Ovary (tissue), 10 donors: ENCODE measurements at places on chromosomes 2 and 18. TPM values are rescaled to one million over a fixed set of nuclear protein-coding genes. Genes with fewer than 3 reads are reported as not detected.
A peak's percentile ranks its signal among the peaks of the same experiment; 100 is the strongest.

The ERMN gene
- 0.12 TPM for total RNA-seq

The DYNAP gene
- not detected for total RNA-seq

The TUBB8B gene
- 0.30 TPM for total RNA-seq

The MRPL30 gene
- total RNA-seq = 20.6 TPM

The DCC gene
- 0.18 TPM for total RNA-seq

The CHAC2 gene
- total RNA-seq = 0.78 TPM

The TPGS2 gene
- 110 TPM for total RNA-seq

The ERFE gene
- 0.20 TPM for total RNA-seq

The GKN1 gene
- not detected for total RNA-seq

The CNDP1 gene
- 0.15 TPM for total RNA-seq

The ASNSD1 gene
- 44.0 TPM for total RNA-seq

The ADRA2B gene
- 1.3 TPM for total RNA-seq

The MAPRE3 gene
- total RNA-seq = 23.8 TPM

The RTP5 gene
- not detected for total RNA-seq

GRCh38 chr2:128448331-128449225 is 129.9 kb upstream of the HS6ST1 start:
- H3K36me3 ChIP-seq = no peaks in the 10 kb centered on the region
- H3K27ac ChIP-seq = no peak overlapping the region
- no peak overlapping the region for H3K4me3 ChIP-seq
- H3K4me1 ChIP-seq = peaks cover 3% of the 10 kb centered on the region
- peak; percentile 54 for DNase-seq

DNA sequence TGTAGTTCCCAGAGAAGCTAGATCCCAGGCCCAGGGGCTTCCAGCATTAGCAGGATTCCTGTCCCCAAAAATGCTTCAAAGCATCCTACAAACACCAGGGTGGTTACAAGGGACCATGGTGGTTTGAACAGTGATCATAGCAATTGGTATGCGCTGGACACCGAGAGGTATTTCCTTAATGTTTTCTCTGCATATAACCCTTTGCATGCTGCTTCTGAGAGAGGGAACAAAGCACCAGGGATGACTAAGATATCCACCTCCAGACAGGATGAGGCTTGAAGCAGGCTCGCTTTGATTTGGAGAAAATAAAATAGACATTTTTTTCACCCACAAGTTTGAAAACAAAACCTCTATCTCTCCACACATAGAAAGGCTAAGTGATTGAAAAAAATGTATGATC is 50.5 kb upstream of the TSPYL6 start:
- DNase-seq = no peak
- H3K27ac ChIP-seq = no peak overlapping the region
- H3K4me1 ChIP-seq = no peaks in the 10 kb centered on the region
- no peaks in the 10 kb centered on the region for H3K36me3 ChIP-seq
- no peaks in the 10 kb centered on the region for H3K27me3 ChIP-seq

- no peaks in the 10 kb centered on the region for H3K27me3 ChIP-seq
- no peak for DNase-seq
- H3K36me3 ChIP-seq = no peaks in the 10 kb centered on the region
- H3K4me3 ChIP-seq = no peak overlapping the region
- H3K4me1 ChIP-seq = peaks cover 4% of the 10 kb centered on the region
These were observed 10.2 kb upstream of the TEX261 start for GRCh38 chr2:71004857-71005256.

- no peak for DNase-seq
- H3K4me3 ChIP-seq = no peak overlapping the region
- H3K4me1 ChIP-seq = no peaks in the 10 kb centered on the region
- no peaks in the 10 kb centered on the region for H3K36me3 ChIP-seq
These were observed 154.3 kb downstream of the THSD7B start for GRCh38 chr2:136919682-136920081.

- DNase-seq = no peak
- H3K27me3 ChIP-seq = no peaks in the 10 kb centered on the region
These were observed 23.8 kb upstream of the TTC39C start for GRCh38 chr18:23990474-23991410.

DNA sequence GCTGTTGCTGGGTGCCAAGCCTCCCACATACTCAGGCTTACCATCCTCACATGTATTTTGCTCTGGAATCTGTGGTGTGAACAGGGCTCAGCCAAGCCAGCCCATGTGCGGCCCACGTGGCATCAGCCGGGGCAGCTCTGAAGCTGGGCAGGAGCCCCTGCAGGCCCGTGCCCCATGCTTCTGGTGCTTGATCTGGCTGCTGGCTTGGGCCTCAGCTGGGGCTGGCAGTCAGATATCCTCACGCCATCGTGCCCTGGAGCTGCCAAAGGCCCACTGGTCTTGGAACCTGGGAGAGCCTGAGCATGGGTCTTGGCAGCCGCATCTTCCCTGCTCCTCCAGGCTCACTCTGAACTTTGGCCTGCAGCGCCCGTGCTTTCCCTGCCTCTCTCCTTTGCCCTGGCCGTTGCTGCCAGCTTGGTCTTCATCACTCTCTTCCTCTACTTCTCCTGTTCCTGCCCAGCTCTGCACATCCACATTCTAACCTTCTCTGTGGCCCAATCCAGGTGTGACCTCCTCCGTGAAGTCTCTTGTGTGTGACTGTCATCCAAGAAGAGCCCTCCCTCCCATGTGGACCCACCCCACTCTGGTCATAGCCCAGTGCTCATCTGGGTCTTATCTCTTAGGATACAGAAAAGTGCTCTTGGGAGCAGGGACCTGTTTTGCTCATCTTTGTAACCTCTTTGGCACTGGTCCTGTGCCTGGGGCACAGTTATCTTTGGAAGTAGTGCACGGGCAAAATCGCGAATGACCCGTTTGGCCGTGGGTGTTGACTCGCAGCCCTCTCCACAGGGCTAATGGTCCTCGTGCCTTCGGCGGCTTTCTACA is 116.1 kb downstream of the RNF144A start:
- H3K36me3 ChIP-seq = no peaks in the 10 kb centered on the region
- no peaks in the 10 kb centered on the region for H3K4me1 ChIP-seq
- no peak for DNase-seq
- H3K27ac ChIP-seq = no peak overlapping the region
- H3K4me3 ChIP-seq = no peak overlapping the region
- no peaks in the 10 kb centered on the region for H3K27me3 ChIP-seq

- no peaks in the 10 kb centered on the region for H3K36me3 ChIP-seq
These were observed 450.0 kb upstream of the ID2 start for GRCh38 chr2:8231902-8232301.

DNA sequence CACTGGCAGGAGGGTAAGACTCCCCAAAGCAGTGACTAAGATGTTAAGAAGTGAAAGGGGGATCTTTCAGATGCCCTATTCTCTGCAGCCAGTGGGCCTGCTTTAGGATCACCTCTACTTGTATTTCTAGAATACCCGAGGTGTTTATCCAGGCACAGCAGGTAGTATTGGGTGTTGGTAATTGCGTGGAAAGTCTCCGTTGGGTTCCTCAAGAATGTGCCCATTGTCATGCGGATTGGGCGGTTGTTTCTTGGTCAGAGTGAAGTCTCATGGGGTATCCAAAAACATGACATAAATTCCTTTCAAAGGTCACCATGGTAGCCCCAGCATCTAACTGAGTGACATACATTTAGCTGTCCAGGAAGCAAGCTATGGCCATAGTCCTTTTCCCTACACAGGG is 308.8 kb downstream of the RPIA start:
- H3K27me3 ChIP-seq = no peaks in the 10 kb centered on the region
- H3K36me3 ChIP-seq = no peaks in the 10 kb centered on the region
- no peak overlapping the region for H3K27ac ChIP-seq
- no peak overlapping the region for H3K4me3 ChIP-seq
- no peak for DNase-seq
- no peaks in the 10 kb centered on the region for H3K4me1 ChIP-seq

DNA sequence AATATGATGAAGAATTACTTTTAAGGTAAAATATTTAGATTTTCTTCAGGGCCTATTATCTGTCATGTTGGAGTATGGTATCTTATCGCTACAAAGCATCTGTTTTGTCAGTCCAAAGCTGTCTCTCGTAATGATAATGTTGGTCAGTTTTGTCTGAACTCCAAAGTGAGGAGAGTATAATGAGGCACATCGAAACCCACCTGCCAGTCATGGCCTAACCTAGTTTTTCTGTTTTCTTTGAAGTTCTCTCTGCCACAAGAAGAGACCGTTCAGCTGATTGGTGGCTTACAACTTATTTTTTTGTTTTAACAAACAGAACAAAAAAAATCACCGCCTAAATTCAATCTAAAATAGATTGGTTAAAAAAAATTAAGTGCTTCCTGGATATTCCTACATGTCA is 1387.9 kb downstream of the RPIA start:
- DNase-seq = no peak
- no peaks in the 10 kb centered on the region for H3K36me3 ChIP-seq
- H3K4me3 ChIP-seq = no peak overlapping the region
- H3K27me3 ChIP-seq = no peaks in the 10 kb centered on the region
- H3K4me1 ChIP-seq = no peaks in the 10 kb centered on the region
- no peak overlapping the region for H3K27ac ChIP-seq

GRCh38 chr2:192203876-192204275 is 9.1 kb upstream of the TMEFF2 start:
- no peaks in the 10 kb centered on the region for H3K27me3 ChIP-seq
- H3K36me3 ChIP-seq = no peaks in the 10 kb centered on the region

- no peak overlapping the region for H3K4me3 ChIP-seq
- H3K36me3 ChIP-seq = no peaks in the 10 kb centered on the region
- H3K27me3 ChIP-seq = no peaks in the 10 kb centered on the region
- no peak for DNase-seq
- H3K4me1 ChIP-seq = peaks cover 1% of the 10 kb centered on the region
These were observed 677.1 kb downstream of the ZEB2 start for GRCh38 chr2:143842836-143843235.

GRCh38 chr2:158988501-158988900 is 20.1 kb downstream of the TANC1 start:
- no peaks in the 10 kb centered on the region for H3K36me3 ChIP-seq
- DNase-seq = no peak
- H3K4me1 ChIP-seq = peaks cover 3% of the 10 kb centered on the region
- H3K27me3 ChIP-seq = no peaks in the 10 kb centered on the region
- H3K4me3 ChIP-seq = no peak overlapping the region
- no peak overlapping the region for H3K27ac ChIP-seq

GRCh38 chr2:126863336-126864015 is 35.2 kb upstream of the TEX51 start:
- H3K4me3 ChIP-seq = no peak overlapping the region
- H3K27me3 ChIP-seq = no peaks in the 10 kb centered on the region
- H3K27ac ChIP-seq = no peak overlapping the region
- no peaks in the 10 kb centered on the region for H3K4me1 ChIP-seq

GRCh38 chr2:142484111-142484510 is 353.3 kb upstream of the LRP1B start:
- H3K27ac ChIP-seq = no peak overlapping the region
- DNase-seq = no peak
- H3K4me3 ChIP-seq = no peak overlapping the region
- no peaks in the 10 kb centered on the region for H3K27me3 ChIP-seq

DNA sequence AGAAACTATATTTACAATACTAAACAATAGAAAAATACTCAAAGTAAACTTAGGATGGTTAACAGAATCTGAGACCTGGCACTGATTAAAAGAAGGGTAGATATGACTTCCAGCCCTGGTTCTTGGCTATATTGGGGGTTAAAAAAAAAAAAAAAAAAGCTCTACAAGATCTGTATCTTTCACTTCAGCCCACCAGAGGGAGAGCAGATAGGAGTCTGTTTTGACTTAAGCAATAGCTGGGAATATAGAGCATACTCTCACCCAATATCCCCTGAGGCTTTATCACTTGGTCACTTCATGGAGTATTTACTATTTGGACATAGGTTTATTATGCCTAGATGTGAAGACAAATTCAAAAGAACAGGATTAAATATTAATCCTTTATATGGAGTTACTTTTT is 598.9 kb upstream of the LINC00305 start:
- no peaks in the 10 kb centered on the region for H3K27me3 ChIP-seq
- no peak for DNase-seq
- H3K4me3 ChIP-seq = no peak overlapping the region
- H3K36me3 ChIP-seq = no peaks in the 10 kb centered on the region

DNA sequence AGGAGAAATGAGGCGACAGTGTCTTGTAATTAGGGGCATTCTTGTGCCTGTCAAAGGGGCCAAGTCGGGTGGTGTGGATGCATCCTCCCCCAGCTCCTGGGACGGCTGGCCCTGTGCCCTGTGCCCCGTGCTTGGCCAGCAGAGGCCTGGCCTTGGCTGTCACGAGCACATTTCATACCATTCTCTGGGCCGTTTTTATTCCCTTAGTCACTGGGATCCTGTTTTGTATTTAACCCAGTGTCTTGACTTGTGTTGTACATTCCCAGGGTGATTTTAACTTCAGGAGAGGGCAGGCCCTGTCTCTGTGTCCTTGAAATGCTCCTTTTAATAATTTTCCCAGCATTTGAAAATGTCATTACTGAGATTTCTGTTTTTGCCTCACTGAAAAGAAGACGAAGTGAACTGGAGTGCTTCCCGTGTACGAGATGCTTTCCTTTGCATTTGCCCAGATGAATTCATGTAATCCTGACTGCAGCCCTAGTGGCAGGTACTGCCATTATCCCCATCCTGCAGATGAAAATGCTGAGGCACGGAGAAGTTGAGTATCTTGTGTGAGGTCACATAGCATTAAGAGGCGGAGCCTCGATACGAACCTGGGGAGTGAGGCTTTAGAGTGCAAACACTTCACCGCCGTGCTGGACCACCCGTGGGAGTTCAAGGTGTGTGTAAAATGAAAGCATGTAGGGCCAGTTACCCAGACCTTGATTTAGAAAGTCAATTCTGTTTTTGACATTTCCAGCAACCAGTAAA is 57.0 kb downstream of the SH3RF3 start:
- H3K4me1 ChIP-seq = peaks cover 12% of the 10 kb centered on the region
- no peak overlapping the region for H3K4me3 ChIP-seq
- DNase-seq = peak; percentile 66
- H3K27ac ChIP-seq = no peak overlapping the region
- no peaks in the 10 kb centered on the region for H3K36me3 ChIP-seq
